ENCODE measurements at places on chromosomes 4 and X. TPM values are rescaled to one million over a fixed set of nuclear protein-coding genes. Genes with fewer than 3 reads are reported as not detected.

FATE1 gene
- total RNA-seq, result not detected

SPRY1 gene
- 42.0 TPM for total RNA-seq

TGIF2LX gene
- total RNA-seq, result not detected

LDB2 gene
- total RNA-seq, result 4.6 TPM

RNF175 gene
- 2.5 TPM for total RNA-seq

CXCL13 gene
- total RNA-seq, result not detected

RIPPLY1 gene
- not detected for total RNA-seq

THOC2 gene
- total RNA-seq, result 117 TPM

ZIC3 gene
- total RNA-seq, result not detected

GUCY2F gene
- 0.07 TPM for total RNA-seq

LPAR4 gene
- 2.0 TPM for total RNA-seq

CXCL1 gene
- total RNA-seq, result 0.74 TPM

DNA sequence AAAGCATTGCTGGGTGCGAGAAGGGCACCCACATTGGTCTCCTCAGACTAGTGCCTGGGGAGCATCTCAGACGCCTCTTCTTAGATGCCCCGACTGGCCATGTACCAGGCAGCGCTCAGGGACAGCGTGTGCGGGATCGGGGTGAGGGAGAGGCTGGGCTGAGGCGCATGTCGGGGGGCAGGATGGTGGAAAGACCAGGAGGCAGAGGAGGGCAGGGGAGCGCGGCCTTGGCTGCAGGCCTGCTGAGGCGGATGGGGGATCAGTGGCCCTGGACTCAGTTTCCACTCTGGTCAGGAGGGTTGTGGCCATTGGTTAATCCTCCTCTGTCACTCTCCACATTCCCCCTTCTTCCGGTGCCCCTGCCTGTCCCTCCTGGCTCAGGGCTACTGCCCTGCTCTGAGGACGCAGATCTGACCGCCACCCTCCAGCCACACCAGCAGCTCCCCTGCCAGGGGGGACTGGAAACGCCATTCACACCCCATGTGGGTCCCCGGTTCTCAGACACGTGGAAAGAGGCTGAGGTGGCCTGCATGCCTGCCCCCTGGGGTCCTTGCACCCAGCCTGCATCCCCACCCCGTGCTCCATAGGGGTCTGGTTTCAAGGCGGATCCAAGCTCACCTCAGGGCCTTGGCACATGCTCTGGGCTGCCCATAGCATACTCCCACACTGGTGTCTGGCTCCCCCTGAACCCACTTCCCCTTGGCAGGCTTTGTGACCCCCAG is 105.9 kb downstream of the CPZ start:
- H3K4me1 ChIP-seq, result no peaks in the 10 kb centered on the region
- peaks cover 58% of the 10 kb centered on the region for H3K27me3 ChIP-seq
- no peak overlapping the region for H3K4me3 ChIP-seq
- no peak for DNase-seq
- no peak overlapping the region for H3K27ac ChIP-seq

- H3K4me1 ChIP-seq, result peaks cover 42% of the 10 kb centered on the region
- H3K27me3 ChIP-seq, result no peaks in the 10 kb centered on the region
- peak overlapping the region; percentile 97 for H3K27ac ChIP-seq
Measured at GRCh38 chr4:95549246-95550114, 707 bp upstream of the UNC5C start.

- no peak overlapping the region for H3K4me3 ChIP-seq
- H3K27me3 ChIP-seq, result no peaks in the 10 kb centered on the region
- peaks cover 1% of the 10 kb centered on the region for H3K36me3 ChIP-seq
- H3K4me1 ChIP-seq, result peaks cover 11% of the 10 kb centered on the region
- no peak overlapping the region for H3K27ac ChIP-seq
Measured at GRCh38 chrX:18691431-18691830, 16.0 kb upstream of the PPEF1 start.

GRCh38 chr4:12555011-12555410 is 929.1 kb downstream of the RAB28 start:
- no peak overlapping the region for H3K4me3 ChIP-seq
- H3K36me3 ChIP-seq, result no peaks in the 10 kb centered on the region
- no peak for DNase-seq
- no peak overlapping the region for H3K27ac ChIP-seq
- H3K4me1 ChIP-seq, result no peaks in the 10 kb centered on the region

DNA sequence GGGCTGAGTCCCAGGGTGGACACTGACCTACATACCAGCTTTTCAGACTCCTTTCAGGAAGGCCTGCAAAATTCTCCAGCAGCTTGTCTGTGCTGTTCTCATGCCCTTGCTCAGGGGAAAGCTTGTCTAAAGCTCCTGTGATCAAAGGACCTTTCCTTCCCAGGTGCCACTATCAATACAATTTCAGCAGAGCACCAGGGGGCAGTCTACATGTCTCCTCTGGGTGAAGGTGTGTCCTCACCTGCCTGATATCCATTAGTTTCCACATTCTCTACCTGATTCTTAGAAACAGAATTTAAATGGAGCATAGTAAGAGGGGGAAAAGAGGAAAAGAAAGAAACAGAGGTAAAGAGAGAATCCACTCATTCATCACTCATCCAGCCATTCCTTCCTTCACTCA is 114.2 kb downstream of the PPARGC1A start:
- no peak overlapping the region for H3K4me3 ChIP-seq

DNA sequence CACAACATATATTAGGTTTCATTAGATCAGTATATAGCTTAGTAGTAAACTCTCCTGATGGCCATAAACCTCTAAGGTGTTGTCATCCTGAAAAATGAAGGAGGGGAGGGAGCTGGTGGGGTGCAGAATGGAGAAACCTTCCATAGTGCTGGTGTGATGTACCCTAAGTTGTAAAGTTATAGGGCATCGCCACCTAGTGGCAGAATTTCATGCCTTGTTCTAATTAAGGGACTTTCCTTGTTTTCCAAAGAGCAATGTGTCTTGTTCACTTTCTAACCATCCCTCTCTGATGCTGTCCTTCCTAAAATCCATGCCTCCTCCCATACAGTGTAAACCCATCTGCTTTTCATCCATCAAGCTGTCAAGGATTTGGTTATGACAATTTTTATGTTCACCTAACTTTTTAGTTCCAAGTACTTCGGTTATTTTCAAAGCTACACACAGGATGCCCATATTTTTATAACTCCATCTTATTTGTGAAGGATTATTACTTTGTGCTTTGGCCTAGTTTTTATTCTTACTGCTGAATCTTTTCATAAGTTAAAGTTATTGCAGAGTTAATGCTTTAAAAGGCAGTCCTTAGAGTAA is 4.5 kb downstream of the NBDY start:
- DNase-seq, result no peak
- peaks cover 10% of the 10 kb centered on the region for H3K4me1 ChIP-seq
- peaks cover 5% of the 10 kb centered on the region for H3K36me3 ChIP-seq
- H3K27me3 ChIP-seq, result no peaks in the 10 kb centered on the region
- H3K4me3 ChIP-seq, result no peak overlapping the region

DNA sequence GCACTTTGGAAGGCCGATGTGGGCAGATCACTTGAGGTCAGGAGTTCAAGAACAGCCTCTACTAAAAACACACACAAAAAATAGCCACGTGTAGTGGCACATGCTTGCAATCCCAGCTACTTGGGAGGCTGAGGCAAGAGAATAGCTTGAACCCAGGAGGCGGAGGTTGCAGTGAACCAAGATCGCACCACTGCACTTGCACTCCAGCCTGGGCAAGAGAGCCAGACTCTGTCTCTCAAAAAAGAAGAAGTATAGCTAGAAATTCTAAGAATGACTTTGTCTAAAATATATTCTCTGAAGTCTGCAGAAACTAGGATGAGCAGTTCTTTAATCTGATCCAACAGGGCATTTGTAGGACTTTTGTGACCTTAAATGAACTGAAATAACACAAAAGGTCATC is 17.4 kb downstream of the RBM47 start:
- peaks cover 10% of the 10 kb centered on the region for H3K4me1 ChIP-seq
- peaks cover 18% of the 10 kb centered on the region for H3K36me3 ChIP-seq
- no peak overlapping the region for H3K4me3 ChIP-seq
- H3K27me3 ChIP-seq, result no peaks in the 10 kb centered on the region
- DNase-seq, result no peak
- H3K27ac ChIP-seq, result no peak overlapping the region

GRCh38 chr4:157057218-157057617 is 18.7 kb upstream of the GLRB start:
- no peak for DNase-seq
- no peaks in the 10 kb centered on the region for H3K36me3 ChIP-seq
- no peak overlapping the region for H3K27ac ChIP-seq
- no peak overlapping the region for H3K4me3 ChIP-seq
- H3K27me3 ChIP-seq, result no peaks in the 10 kb centered on the region

DNA sequence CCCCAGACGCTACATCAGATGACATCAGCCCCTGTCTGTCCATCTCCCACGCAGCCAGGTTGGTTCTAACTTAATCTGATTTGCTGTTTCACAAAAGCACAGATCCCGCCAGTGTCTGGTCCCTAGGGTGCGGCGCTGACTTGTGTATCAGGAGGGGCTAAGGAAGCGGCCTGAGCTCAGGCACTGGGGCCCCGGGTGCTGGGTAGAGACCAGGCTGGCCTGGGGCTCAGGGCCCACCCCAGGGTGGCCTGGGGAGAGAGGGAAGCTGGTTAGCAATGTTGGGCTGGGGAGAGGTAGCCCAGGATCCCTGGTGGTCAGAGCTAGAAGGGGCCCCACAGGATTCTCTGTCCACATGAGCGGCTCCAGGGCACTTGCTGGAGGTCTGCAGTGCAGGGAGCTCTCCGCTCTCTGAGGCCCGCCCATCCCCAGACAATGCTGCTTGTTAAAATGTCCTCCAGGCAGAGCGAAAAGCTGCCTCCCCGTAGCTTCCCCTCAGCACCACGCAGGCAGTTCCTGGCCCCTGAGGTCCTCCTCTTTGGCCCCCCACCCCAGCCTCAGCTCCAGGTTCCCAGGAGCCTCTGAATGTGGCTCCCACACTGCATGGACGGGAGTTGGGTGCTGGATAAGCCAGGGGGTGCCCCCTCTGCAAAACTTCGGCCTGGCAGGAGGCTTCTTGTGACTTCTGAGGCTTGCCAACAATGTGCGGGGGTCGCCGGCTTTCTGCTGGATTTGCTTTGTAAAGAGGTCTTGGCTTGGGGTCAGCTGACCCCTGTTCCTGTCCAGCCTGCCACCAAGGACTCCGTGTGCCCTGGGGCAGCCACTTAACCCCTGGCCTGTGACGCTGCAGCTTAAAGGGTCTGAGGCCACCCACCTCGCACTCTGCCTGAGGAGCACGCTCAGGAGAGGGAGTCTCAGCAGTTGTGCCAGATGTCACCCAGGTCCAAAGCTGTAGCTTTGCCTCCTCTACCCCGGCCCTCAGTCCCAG is 112.9 kb downstream of the CPZ start:
- no peak overlapping the region for H3K27ac ChIP-seq
- peak; percentile 10 for DNase-seq
- peaks cover 2% of the 10 kb centered on the region for H3K4me1 ChIP-seq
- H3K4me3 ChIP-seq, result no peak overlapping the region
- peaks cover 44% of the 10 kb centered on the region for H3K27me3 ChIP-seq

- peaks cover 4% of the 10 kb centered on the region for H3K4me1 ChIP-seq
- no peak overlapping the region for H3K4me3 ChIP-seq
- DNase-seq, result no peak
- H3K36me3 ChIP-seq, result peaks cover 6% of the 10 kb centered on the region
- no peak overlapping the region for H3K27ac ChIP-seq
Measured at GRCh38 chrX:46676399-46677356, 82.2 kb downstream of the SLC9A7 start.

DNA sequence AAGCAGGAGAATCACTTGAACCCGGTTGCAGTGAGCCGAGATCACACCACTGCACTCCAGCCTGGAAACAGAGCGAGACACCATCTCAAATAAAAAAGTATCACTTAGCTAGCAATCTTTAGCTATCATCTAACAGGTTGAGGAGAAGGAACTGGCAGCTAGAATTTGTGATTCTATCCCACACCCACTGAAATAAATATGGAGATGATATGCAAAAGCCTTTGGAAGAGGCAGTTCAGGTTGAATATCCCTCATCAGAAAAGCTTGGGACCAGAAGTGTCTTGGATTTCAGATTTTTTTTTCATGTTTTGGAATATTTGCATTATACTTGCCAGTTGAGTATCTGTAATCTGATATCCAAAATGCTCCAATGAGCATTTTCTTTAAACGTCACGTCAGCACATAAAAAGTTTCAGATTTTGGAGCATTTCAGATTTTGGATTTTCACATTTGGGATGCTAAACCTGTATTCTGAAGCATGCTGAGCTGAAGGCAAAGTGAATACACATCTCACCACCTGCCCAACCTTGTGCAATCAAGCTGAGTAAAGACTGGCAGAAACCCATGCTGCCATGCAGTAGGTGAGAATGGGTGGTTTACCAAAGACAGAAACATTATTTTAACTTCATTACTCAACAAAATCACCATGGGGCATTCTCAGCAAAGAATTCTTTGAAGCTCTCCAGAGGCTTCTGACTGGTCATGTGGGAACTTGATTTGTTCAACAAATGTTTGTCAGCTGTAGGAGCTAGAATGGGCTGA is 159.3 kb downstream of the SH3KBP1 start:
- peaks cover 12% of the 10 kb centered on the region for H3K4me1 ChIP-seq
- no peak for DNase-seq
- no peaks in the 10 kb centered on the region for H3K27me3 ChIP-seq
- no peak overlapping the region for H3K4me3 ChIP-seq

DNA sequence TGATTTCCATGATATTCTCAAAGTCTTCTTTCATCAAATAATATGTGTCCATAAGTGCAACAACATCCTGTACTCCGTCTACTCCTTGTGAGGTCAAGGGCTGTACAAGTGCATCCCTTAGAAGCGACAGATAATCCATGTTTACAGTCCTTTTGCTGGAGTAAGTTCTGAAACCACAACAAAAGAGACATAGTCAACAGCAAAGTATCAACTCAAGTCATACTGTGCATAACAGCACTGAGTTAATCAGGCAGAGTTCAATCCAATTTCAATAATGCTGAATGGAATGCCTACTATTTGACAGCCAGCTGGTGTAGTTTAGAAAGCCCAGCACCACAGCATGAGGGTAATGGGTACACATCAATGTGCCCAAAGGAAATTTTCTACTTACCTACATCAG is 74.5 kb downstream of the RFC1 start:
- H3K4me1 ChIP-seq, result no peaks in the 10 kb centered on the region
- no peaks in the 10 kb centered on the region for H3K27me3 ChIP-seq
- DNase-seq, result no peak
- H3K36me3 ChIP-seq, result peaks cover 57% of the 10 kb centered on the region
- no peak overlapping the region for H3K27ac ChIP-seq

- H3K27ac ChIP-seq, result no peak overlapping the region
- H3K27me3 ChIP-seq, result peaks cover 63% of the 10 kb centered on the region
- DNase-seq, result no peak
- H3K4me3 ChIP-seq, result no peak overlapping the region
- H3K36me3 ChIP-seq, result no peaks in the 10 kb centered on the region
- peaks cover 5% of the 10 kb centered on the region for H3K4me1 ChIP-seq
Measured at GRCh38 chrX:8724300-8724699, 7.6 kb downstream of the ANOS1 start.

GRCh38 chr4:94669672-94670664 is 87.8 kb upstream of the BMPR1B start:
- H3K27me3 ChIP-seq, result peaks cover 5% of the 10 kb centered on the region
- no peak overlapping the region for H3K4me3 ChIP-seq
- peaks cover 38% of the 10 kb centered on the region for H3K4me1 ChIP-seq
- H3K27ac ChIP-seq, result no peak overlapping the region

DNA sequence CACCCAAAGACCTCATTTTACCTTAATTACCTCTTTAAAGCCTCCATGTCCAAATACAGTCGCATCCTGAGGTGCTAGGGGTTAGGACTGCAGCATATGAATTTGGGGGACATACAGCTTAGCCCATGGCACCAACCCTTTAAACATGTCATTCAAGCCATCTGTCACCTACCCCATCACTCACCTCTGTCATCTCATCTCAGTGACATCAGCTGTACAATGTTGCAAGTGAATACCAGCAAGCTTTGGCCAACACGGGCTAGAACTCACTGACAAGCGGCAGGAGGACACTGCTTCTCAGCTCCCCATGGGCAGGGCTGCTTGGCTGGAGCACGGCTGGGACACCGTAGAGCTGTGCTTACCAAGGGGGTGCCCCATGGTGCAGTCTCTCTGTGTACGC is 107.5 kb downstream of the STK32B start:
- H3K36me3 ChIP-seq, result no peaks in the 10 kb centered on the region
- H3K4me3 ChIP-seq, result no peak overlapping the region
- H3K27me3 ChIP-seq, result peaks cover 35% of the 10 kb centered on the region
- peaks cover 1% of the 10 kb centered on the region for H3K4me1 ChIP-seq
- H3K27ac ChIP-seq, result no peak overlapping the region

Measured in mesothelial cell of epicardium (in vitro differentiated cells).